ENCODE measurements at places on chromosomes 1 and 21. TPM values are rescaled to one million over a fixed set of nuclear protein-coding genes. Genes with fewer than 3 reads are reported as not detected.

DNA sequence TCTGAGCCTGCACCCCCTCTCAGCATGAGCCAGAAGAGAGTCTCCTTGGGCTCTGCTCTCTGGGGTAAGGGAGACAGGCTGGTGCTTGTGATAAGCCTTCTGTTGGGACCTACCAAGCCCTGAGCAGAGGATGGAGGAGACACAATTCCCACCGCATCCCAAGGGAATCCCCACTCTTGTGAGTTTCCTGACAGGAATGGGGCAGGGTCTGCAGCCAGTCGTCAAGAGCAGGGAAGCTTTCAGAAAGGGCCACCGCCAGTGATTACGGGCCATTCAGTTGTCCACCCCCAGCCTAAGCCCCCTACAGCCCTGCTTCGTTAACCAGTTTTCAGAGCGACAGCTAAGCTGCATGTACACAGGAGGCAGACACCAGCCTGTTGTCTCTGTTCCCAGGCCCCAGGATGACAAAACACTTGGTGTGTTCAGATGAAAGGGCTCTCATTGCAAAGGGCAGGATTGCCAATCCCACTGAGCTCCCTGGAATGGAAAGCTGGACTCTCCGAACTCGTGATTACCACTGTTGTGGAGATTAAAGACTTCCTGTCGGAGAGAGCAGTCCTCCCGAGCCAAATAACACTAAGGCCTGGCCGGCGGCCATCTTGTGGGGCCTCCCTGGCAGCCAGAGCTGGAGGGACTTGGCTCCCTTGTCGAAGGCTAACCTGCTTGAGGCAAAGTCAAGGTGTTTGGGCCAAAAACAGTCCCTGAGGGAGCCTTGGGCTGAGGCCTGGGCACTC lies 37.4 kb upstream of the SLC30A1 start:
- DNase-seq: no peak

GRCh38 chr1:234559152-234559901 lies 50.7 kb downstream of the IRF2BP2 start:
- DNase-seq: no peak

- no peak for DNase-seq
These were observed 14.2 kb downstream of the AKNAD1 start for GRCh38 chr1:108842525-108843181.

DNA sequence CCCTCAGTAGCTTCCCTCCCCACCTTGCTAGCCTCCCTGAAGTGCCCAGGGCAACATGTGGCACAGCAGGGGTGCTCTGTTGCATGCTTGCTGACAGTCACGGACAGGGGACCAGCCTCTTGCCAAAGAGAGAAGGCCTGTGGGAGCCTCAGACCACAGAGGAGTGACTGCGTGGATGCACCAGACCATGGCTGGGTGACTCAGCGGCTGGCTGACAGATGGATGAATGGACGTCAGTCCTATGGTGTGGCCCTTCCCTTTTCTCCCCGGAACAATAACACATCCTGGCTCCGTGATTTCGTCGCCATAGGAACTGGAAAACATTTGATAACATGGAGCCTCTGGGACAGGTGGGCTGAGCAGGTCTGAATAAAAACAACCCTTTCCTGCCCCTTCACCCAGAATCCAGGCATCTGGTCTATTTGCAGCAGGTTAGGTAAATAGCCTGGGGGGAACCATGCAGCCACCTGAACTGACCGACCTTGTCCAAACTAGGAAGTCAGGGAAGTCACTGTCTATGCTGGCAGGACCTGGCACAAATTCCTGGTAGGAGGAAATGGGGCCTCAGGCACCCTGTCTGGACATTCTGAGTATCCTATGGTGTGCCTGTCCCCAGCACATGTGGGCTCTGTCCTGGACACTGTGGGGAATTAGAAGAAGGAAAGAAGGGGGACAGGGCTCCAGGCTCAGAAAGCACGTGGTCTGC lies 53.3 kb downstream of the NENF start:
- DNase-seq: no peak

GRCh38 chr1:86322241-86322640 lies 73.9 kb downstream of the ODF2L start:
- DNase-seq: no peak

DNA sequence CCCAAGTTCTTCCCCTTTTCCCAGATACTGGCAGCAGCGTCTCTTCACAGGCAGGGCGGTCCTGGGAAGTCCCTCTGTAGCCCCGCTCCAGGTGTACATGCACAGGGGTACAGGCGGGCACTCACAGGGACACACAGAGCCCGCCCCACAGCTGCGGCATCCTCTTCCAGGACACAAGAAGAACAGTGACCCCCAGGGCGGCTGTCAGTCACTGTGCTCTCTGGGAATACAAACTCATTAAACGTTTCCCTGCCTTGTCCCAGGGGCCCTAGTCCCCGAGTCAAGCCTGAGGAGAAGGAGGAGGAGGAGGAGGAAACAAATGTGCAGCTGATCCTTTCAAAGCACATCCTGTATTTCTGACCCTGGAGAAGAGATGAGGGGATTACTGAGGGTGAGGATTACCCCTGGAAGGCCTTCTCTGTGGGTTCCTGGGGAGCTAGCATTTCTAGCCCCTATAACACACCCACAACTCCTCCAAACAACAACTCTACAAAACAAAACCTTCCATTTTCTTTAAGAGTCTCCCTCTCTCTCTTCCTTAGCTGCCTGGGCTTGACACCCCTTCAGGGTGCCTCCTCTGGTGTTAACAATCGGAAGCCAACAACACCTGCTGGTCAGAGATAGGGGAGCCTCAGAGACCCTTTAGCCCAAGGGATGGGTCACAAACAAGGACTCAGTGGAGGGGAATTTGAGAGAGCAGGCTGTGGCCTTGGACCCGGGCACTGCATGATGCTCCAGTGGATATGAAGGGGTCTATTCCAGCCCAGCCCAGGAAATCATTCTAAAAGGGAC lies 28.4 kb upstream of the DMBX1 start:
- no peak for DNase-seq

DNA sequence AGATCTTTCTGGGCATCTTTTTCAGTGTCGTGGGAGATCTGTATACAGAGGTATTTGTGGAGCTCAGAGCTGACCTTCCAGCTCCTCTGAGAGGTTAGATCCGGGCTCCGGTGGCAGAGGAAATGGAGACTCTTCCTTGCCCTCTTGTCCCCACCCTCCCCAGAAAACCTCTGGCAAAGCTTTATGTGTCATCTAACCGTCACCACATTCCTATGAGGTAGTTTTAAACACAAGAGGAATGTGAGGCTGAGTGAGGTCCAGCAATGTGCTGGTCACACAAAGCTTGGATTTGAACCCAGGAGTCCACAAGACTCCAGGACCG lies 1.2 kb downstream of the CD160 start:
- no peak for DNase-seq

- no peak for DNase-seq
These were observed 26.1 kb downstream of the SPRTN start for GRCh38 chr1:231364192-231364591.

- DNase-seq: no peak
These were observed 18.1 kb upstream of the EPHA8 start for GRCh38 chr1:22545141-22545540.

GRCh38 chr1:232127190-232127589 lies 500.6 kb downstream of the DISC1 start:
- no peak for DNase-seq

GRCh38 chr21:29416268-29416667 lies 117.5 kb downstream of the BACH1 start:
- DNase-seq: no peak

DNA sequence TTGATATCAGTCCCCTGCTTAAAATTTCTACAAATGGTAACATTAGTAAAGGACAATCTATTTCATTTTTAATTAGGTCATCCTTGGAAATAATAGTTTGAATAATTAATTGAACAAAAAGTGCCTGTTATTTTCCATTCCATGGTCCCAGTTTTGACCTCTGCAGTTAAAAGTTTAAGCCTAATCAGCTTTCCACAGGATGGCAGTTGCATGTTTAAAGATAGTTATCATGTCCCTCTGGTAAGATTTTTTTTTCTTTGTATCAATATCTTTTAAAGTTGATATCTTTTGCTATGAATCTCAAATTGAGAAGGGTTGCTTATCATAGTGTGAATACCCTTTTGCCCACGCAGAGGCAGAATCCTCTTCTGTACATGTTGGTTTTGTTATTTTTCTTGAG lies 90.4 kb downstream of the HS2ST1 start:
- DNase-seq: no peak

- no peak for DNase-seq
These were observed 58.8 kb downstream of the FRRS1 start for GRCh38 chr1:99707535-99708142.

GRCh38 chr1:224173523-224173922 lies 9.5 kb upstream of the DEGS1 start:
- no peak for DNase-seq

The CELA2A gene
- total RNA-seq: not detected

The COL6A1 gene
- 0.11 TPM for total RNA-seq

The DNASE2B gene
- total RNA-seq: not detected

The ARHGEF11 gene
- 1.8 TPM for total RNA-seq

All from activated B cell treated with CpG ODN at 0.5 μM for 24 hours (primary cell).